ENCODE measurements at places on chromosomes 5 and 9. TPM values are rescaled to one million over a fixed set of nuclear protein-coding genes. Genes with fewer than 3 reads are reported as not detected.
A peak's percentile ranks its signal among the peaks of the same experiment; 100 is the strongest.

DNA sequence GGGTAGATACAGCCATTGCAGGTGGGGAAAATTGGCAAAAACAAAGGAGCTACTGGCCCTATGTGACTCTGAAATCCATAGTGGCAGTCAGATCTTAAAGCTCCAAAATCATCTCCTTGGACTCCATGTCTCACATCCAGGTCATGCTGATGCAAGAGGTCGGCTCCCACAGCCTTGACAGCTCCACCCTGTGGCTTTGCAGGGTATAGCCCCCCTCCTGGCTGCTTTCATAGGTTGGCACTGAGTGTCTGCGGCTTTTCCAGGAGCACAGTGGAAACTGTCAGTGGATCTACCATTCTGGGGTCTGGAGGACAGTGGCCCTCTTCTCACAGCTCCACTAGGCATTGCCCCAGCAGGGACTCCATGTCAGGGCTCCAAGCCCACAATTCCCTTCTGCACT lies 1190.1 kb downstream of the CDH12 start:
- no peaks in the 10 kb centered on the region for H3K27me3 ChIP-seq
- H3K4me3 ChIP-seq: no peak overlapping the region
- no peaks in the 10 kb centered on the region for H3K4me1 ChIP-seq
- no peak overlapping the region for H3K27ac ChIP-seq
- no peak for DNase-seq
- H3K36me3 ChIP-seq: no peaks in the 10 kb centered on the region

GPR151 gene
- not detected for total RNA-seq

GRCh38 chr5:150329038-150329437 lies 26.3 kb upstream of the ARSI start:
- H3K27ac ChIP-seq: no peak overlapping the region
- H3K27me3 ChIP-seq: no peaks in the 10 kb centered on the region
- H3K4me1 ChIP-seq: no peaks in the 10 kb centered on the region
- no peaks in the 10 kb centered on the region for H3K36me3 ChIP-seq
- no peak for DNase-seq
- no peak overlapping the region for H3K4me3 ChIP-seq

DNA sequence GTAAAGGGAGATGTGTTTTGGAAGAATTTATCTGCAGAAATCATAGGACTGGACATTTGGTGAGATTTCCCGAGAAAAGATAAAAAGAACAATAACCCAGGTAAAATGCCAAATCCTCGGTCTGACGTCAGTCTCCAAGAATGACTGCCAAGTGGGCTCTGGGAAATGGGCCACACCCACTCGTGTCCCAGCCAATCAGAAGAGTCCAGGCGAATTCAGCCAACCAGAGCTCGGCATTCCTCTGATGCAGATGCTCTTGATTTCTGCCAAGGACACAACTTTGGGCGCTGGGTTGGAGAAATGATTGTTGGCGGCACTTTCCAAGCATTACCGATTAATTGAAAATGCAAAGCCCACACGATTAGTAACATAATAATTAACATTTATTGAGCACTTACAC lies 73.3 kb downstream of the FGF18 start:
- H3K27me3 ChIP-seq: no peaks in the 10 kb centered on the region
- DNase-seq: no peak
- no peak overlapping the region for H3K4me3 ChIP-seq
- peaks cover 51% of the 10 kb centered on the region for H3K4me1 ChIP-seq
- H3K27ac ChIP-seq: peak overlapping the region; percentile 94

DNA sequence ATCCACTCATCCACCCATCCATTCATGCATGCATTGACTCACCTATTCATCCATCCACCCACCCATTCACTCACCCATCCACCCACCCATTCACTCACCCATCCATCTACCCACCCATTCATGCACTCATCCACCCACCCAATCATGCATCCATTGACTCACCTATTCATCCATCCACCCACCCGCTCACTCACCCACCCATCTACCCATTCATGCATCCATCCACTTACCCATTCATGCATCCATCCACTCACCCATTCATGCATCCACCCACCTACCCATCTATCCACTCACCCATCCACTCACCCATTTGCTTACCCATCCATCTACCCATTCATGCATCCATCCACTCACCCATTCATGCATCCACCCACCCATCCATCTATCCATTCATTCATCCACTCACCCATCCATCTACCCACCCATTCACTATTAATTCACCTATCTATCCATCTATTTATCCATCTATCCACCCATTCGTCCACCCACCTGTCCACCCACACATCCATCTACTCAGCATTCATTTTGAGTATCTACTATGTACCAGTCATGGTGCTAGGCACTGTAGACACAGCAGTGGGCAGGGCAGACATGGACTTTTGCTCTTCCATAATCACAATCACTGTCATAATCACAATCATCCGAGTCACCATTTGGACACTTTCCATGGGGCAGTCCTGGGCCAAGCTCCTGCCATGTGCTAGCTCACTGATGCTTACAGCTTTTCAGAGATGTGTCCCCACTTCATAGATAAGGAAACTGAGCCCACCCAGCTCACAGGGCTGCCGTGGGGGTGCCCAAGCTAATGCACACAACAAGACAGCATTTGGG lies 34.4 kb downstream of the HMCN2 start:
- H3K27ac ChIP-seq: no peak overlapping the region
- H3K4me3 ChIP-seq: no peak overlapping the region
- DNase-seq: no peak
- H3K4me1 ChIP-seq: no peaks in the 10 kb centered on the region
- H3K27me3 ChIP-seq: peaks cover 72% of the 10 kb centered on the region

MARCHF6 gene
- total RNA-seq: 364 TPM
